ENCODE measurements at places on chromosomes 13 and 19.

GRCh38 chr19:39428283-39429112 is 7.3 kb downstream of the RPS16 start:
- no peaks in the 10 kb centered on the region for H3K27me3 ChIP-seq
- H3K27ac ChIP-seq: no peak overlapping the region
- peaks cover 21% of the 10 kb centered on the region for H3K4me1 ChIP-seq
- peaks cover 42% of the 10 kb centered on the region for H3K36me3 ChIP-seq

- H3K27ac ChIP-seq: no peak overlapping the region
- no peaks in the 10 kb centered on the region for H3K36me3 ChIP-seq
- no peak for DNase-seq
- no peaks in the 10 kb centered on the region for H3K27me3 ChIP-seq
These were observed 196.7 kb upstream of the SLITRK6 start for GRCh38 chr13:85995788-85996418.

- no peaks in the 10 kb centered on the region for H3K27me3 ChIP-seq
- no peaks in the 10 kb centered on the region for H3K4me1 ChIP-seq
- no peaks in the 10 kb centered on the region for H3K36me3 ChIP-seq
- no peak overlapping the region for H3K4me3 ChIP-seq
- DNase-seq: no peak
These were observed 331.3 kb downstream of the NDFIP2 start for GRCh38 chr13:79812070-79812850.

GRCh38 chr19:1151917-1152587 is 22.0 kb downstream of the SBNO2 start:
- H3K27me3 ChIP-seq: no peaks in the 10 kb centered on the region
- no peak for DNase-seq
- no peaks in the 10 kb centered on the region for H3K4me1 ChIP-seq
- no peak overlapping the region for H3K4me3 ChIP-seq

DNA sequence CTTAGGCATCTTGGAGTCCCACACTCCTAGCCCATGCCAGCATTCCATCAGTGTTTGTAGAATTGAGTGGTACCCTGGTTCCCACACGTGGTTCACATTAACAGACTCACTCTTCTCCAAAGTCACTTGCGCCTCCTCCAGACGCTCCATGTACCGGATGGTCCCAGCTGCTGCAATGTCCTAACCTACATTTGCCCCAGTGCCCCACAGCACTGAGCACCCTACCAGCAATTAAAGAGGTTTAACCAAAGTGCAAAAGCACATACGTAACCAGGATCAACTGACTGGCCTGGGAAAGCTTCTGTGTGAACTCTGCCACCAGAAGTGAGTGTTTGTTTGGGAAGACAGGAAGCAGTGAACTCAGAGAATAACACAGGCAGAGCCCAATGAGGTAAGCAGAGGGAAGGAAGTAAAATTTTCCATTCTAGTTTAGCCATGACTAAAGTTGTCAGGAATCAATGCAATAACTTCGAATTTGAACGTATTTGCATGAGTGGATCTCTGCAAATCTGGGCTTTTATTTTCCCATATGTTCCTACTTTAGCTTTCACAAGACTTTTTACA is 7.3 kb upstream of the MEDAG start:
- peaks cover 16% of the 10 kb centered on the region for H3K4me1 ChIP-seq
- H3K36me3 ChIP-seq: no peaks in the 10 kb centered on the region

DNA sequence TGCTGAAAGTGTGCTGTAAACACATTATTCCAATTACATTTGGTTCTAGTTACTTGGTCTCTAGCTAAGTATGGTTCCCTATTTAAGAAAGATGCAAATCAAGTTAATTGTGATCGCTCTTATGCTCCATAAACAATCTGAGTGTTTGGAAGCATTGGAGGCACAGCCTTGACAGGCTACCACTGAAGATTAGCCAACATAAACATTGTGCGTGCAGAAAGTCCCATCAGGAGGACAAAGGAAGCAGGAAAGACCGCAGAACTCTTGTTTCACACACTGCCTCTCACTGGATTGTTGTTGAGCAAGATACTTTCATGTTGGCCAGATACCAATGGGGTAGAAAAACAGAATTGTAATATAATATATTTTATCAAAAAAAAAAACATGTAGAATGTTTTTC is 814.4 kb downstream of the EFNB2 start:
- no peaks in the 10 kb centered on the region for H3K4me1 ChIP-seq
- DNase-seq: no peak
- H3K27ac ChIP-seq: no peak overlapping the region
- no peaks in the 10 kb centered on the region for H3K27me3 ChIP-seq
- no peaks in the 10 kb centered on the region for H3K36me3 ChIP-seq
- no peak overlapping the region for H3K4me3 ChIP-seq

GRCh38 chr13:42968906-42969305 is 23.1 kb downstream of the EPSTI1 start:
- no peak overlapping the region for H3K27ac ChIP-seq
- DNase-seq: no peak
- peaks cover 23% of the 10 kb centered on the region for H3K4me1 ChIP-seq

DNA sequence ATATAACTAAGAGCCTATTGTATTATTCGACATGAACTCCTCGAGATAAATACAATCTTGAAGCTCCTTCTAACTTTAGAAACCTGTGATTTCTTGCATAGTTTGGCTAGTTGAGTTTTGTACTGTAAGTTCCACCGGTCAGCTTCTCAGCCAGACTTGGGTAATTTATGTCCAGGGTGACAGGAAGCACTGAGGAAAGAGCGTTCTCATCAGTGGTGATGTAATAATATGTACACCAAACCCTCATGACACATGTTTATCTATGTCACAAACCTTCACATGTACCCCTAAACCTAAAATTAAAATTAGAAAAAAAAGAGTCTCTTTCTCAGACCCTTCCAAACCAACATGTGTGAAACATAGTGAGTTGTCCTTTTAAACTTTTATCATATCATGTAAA is 205.7 kb downstream of the KCNRG start:
- no peak overlapping the region for H3K27ac ChIP-seq
- DNase-seq: no peak
- H3K4me3 ChIP-seq: no peak overlapping the region
- peaks cover 69% of the 10 kb centered on the region for H3K27me3 ChIP-seq

DNA sequence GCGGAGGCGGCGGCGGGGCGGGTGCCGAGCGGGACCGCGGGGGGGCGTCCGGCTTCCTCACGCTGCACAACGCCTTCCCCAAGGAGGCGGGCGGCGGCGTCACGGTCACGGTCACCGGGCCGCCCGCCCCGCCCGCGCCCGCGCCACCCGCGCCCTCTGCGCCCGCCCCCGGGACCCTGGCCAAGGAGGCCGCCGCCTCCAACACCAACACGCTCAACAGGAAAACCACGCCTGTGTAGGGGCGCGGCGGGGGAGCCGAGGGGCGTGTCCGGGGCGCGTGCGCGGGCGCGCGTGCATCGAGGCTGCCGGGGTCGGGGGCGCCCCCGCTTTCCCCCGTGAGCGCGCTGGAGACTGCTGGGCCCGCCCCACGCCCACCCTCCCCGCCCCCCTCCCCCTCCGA is 8.8 kb upstream of the CACNG6 start:
- peaks cover 11% of the 10 kb centered on the region for H3K4me1 ChIP-seq
- H3K27me3 ChIP-seq: peaks cover 37% of the 10 kb centered on the region
- H3K27ac ChIP-seq: no peak overlapping the region
- H3K4me3 ChIP-seq: no peak overlapping the region
- DNase-seq: no peak

- DNase-seq: no peak
- H3K27ac ChIP-seq: no peak overlapping the region
- no peaks in the 10 kb centered on the region for H3K27me3 ChIP-seq
- H3K36me3 ChIP-seq: no peaks in the 10 kb centered on the region
- H3K4me3 ChIP-seq: no peak overlapping the region
- no peaks in the 10 kb centered on the region for H3K4me1 ChIP-seq
These were observed 817.2 kb downstream of the SLITRK1 start for GRCh38 chr13:83065108-83065507.

DNA sequence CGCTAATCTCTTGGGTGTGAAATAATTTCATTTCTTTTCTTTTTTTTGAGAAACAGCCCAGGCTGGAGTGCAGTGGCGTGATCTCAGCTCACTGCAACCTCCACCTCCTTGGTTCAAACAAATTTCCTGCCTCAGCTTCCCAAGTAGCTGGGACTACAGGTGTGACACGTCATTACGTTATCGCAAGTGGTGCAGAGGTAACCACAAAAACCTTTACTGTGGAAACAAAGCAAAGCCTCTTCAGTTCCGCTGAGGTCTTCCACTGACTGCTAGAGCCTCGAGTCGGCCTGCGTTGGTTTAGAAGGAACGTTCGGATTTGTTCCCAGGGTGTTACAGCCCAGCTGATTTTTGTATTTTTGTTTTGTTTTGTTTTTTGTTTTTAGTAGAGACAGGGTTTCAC is 2.0 kb upstream of the ZNF784 start:
- no peak overlapping the region for H3K27ac ChIP-seq
- peak overlapping the region; percentile 57 for H3K4me3 ChIP-seq
- H3K27me3 ChIP-seq: peaks cover 6% of the 10 kb centered on the region
- peaks cover 28% of the 10 kb centered on the region for H3K4me1 ChIP-seq
- H3K36me3 ChIP-seq: peaks cover 5% of the 10 kb centered on the region
- DNase-seq: peak; percentile 61

DNA sequence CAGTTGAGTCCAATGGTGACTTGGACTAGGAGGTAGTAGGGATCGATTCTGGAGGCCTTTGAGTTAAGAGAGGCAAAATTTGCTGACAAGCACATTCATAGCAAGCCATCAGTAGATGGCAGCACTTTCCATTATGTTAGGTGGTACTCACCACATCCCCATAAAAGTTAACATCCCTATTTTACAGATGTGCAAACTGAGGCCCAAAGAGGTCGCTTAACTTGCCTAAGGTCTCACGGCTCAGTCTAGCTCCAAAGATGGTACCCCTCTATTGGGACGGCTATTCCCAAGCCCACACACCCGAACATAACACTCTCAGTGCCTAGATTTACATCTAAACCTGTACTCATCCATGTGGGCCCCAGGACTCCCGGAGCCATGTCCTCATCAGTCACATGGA is 21.5 kb upstream of the FOSB start:
- no peaks in the 10 kb centered on the region for H3K36me3 ChIP-seq
- DNase-seq: no peak
- H3K27me3 ChIP-seq: no peaks in the 10 kb centered on the region

GRCh38 chr13:64428196-64428595 is 2801.9 kb downstream of the PCDH9 start:
- no peaks in the 10 kb centered on the region for H3K36me3 ChIP-seq
- no peaks in the 10 kb centered on the region for H3K4me1 ChIP-seq
- no peaks in the 10 kb centered on the region for H3K27me3 ChIP-seq

DNA sequence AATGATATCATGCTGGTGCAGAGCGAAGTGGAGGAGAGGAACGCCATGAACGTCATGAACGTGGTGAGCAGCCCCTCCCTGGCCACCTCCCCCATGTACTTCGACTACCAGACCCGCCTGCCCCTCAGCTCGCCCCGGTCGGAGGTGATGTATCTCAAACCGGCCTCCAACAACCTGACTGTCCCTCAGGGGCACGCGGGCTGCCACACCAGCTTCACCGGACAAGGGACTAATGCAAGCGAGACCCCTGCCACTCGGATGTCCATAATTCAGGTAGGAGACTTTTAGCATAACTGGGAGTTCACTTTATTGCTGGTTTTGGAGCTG is 3.3 kb downstream of the PCDH17 start:
- H3K27ac ChIP-seq: no peak overlapping the region
- peaks cover 20% of the 10 kb centered on the region for H3K4me1 ChIP-seq
- peaks cover 8% of the 10 kb centered on the region for H3K36me3 ChIP-seq
- H3K4me3 ChIP-seq: no peak overlapping the region

DNA sequence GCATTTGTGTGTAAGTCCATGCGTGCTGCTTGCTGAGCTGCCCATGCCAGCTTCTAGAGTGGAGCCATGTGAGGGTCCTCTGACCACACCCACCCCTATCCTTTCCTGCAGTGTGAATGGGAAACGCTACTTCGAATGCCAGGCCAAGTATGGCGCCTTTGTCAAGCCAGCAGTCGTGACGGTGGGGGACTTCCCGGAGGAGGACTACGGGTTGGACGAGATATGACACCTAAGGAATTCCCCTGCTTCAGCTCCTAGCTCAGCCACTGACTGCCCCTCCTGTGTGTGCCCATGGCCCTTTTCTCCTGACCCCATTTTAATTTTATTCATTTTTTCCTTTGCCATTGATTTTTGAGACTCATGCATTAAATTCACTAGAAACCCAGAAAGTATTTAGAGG is 10.3 kb downstream of the TBCB start:
- peaks cover 38% of the 10 kb centered on the region for H3K36me3 ChIP-seq
- DNase-seq: no peak
- H3K4me3 ChIP-seq: no peak overlapping the region
- peaks cover 9% of the 10 kb centered on the region for H3K4me1 ChIP-seq
- H3K27me3 ChIP-seq: no peaks in the 10 kb centered on the region

DNA sequence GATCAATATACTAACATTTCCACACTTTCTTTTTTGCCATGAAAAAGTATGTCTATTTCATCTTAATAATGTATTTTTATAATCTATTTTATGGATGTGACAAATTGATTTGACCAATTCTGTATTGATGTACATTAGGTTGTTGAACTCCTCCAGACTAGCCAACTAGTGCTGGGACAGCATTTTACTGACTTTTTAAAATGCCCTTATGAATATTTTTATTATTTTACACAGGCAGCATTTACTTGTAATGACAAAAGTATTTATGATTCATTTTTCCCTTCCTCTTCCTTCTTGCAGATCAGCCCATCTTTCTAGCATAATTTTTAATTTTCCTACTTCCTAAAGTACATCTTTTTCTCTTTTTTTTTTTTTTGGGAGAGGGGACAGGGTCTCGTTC is 918 bp upstream of the FUZ start:
- no peaks in the 10 kb centered on the region for H3K27me3 ChIP-seq
- DNase-seq: no peak
- H3K27ac ChIP-seq: no peak overlapping the region
- H3K4me3 ChIP-seq: peak overlapping the region; percentile 59

GRCh38 chr19:12784394-12784870 is 6.9 kb upstream of the JUNB start:
- no peaks in the 10 kb centered on the region for H3K27me3 ChIP-seq
- H3K4me3 ChIP-seq: no peak overlapping the region
- DNase-seq: no peak
- no peak overlapping the region for H3K27ac ChIP-seq
- H3K36me3 ChIP-seq: no peaks in the 10 kb centered on the region

DNA sequence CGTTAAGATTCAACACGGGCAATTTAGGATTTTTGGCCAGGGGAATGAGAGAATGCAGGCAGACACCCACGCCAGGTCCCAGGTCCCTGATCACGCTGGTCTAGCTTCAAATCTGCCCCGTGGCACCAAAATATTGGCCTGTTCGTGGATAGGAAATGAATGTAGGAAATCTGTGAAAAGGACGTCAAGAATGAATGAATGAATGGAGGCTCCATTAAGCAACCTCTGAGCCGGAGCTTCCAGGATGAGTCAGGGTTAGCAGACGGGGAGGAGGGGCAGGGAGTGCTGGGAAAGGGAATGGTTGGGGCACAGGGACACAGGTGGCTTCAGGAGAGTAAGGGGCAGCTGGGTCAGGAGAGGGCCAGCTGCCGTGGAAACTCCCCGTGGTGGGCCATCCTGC is 4.2 kb downstream of the SULT2B1 start:
- H3K4me1 ChIP-seq: peaks cover 2% of the 10 kb centered on the region
- DNase-seq: no peak
- H3K27ac ChIP-seq: no peak overlapping the region
- peaks cover 1% of the 10 kb centered on the region for H3K27me3 ChIP-seq
- H3K4me3 ChIP-seq: no peak overlapping the region

GRCh38 chr19:55325172-55325571 is at the start of gene TMEM150B:
TMEM150B (minus strand) TSS chr19:55325341; CDS start chr19:55321036, 4,305 bp downstream.
- no peaks in the 10 kb centered on the region for H3K36me3 ChIP-seq
- peaks cover 4% of the 10 kb centered on the region for H3K4me1 ChIP-seq
- H3K27ac ChIP-seq: no peak within 1 kb of the TSS
